ENCODE measurements at places on chromosomes 5 and 9.
A peak's percentile ranks its signal among the peaks of the same experiment; 100 is the strongest.

DNA sequence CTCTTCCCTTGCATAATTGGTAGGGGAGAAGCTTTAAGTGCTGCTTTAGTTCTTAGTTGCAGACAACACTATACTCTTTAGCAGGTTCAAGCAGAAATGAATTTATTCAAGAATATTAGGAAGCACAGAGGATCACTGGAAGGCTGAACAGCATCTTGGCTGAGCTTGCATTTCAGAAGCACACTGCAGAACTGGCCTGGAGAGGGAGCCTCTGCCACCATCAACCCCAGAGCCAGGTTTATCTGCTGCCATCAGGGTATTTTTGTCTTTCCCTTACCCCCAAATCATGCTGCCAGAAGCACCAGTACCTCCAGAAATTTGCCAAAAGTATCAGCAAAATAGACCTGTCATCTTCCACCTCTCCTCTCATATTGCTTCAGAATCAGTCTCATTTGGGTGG, 440.7 kb downstream of the DMAC1 start:
- DNase-seq, result no peak

- DNase-seq, result no peak
Measured at GRCh38 chr9:6219981-6220380, 4.4 kb downstream of the IL33 start.

GRCh38 chr9:2730971-2731370, 13.7 kb downstream of the KCNV2 start:
- no peak for DNase-seq

GRCh38 chr5:18992264-18992663, 995.7 kb downstream of the CDH18 start:
- no peak for DNase-seq

DNA sequence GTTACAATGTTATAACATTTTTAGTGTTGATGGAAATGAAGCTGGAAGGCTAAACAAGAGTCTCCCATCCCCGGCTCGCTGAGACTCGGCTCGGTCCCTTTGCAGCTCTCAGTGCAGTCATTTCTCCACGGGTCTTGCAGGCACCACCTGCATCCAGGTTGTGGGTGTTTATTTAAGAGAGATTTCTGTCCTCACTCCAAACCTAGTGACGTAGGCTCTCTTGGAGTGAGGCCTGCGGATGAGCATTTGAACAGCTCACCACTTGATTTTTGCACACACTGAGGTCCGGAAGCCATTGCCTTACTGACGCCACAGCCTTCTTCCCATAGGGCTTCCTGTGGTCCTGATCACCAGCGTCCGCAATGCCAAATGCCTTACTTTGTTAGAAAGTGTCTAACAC, 197.7 kb upstream of the OTULINL start:
- DNase-seq, result no peak

DNA sequence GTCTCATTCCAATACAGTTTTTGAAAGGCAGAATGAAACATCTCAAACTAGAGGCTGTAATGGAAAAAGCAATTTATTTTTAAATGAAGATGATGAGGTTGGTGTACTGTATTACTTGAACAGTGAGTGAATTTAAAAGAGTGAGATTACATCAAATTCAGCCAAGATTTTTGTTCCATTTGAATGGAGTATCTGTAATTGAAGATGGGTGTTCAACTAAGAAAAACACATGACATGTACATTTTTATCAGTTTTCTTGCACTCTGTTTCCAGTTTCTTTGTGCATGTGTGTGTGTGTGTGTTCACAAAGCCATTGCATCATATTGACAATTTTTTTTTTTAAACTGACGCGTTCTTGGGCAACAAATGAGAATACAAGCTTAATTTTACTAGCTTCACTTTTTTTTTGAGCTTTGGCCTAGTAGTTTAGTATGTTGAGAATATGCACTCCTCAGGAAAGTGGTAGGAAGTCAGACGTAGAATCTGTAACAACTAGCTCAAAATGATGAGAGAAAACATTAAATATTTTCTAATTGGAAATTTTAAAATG, 243.5 kb downstream of the MAST4 start:
- no peak for DNase-seq

GRCh38 chr9:38387751-38388150, 4.8 kb upstream of the ALDH1B1 start:
- no peak for DNase-seq

DNA sequence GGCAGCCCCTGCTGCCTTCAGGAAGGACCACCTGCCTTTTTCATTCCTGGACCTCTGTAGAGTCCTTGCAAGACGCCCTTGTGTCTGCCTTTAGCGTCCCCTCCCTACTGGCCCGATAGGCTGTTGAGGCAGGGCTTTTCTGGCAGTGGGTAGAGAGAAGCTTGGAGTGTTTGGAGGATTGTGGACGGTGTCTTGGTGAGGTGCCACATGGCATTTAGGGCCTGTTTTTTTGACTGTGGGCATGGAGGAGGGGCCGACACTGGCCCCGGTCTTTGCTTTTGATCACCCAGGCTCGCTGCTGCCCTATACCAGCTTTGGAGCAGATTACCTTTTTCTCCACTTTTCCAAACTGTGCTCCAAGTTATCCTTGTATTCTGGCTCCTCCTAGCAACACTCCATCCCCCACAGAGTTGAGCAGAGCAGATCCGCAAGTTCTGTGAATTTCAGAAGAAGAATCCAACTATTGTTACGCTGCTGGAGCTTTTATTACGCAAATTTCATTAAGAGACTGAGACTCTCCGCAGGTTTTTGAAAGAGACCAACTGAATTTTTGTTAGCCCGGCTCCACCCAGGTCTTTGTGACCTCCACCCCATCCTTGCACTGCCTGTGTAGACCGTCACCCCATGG, 34.8 kb upstream of the PRDM12 start:
- no peak for DNase-seq

- DNase-seq, result no peak
Measured at GRCh38 chr9:27393054-27393846, 96.3 kb upstream of the EQTN start.

GRCh38 chr9:128724744-128725211, 851 bp upstream of the ZDHHC12 start:
- no peak for DNase-seq

DNA sequence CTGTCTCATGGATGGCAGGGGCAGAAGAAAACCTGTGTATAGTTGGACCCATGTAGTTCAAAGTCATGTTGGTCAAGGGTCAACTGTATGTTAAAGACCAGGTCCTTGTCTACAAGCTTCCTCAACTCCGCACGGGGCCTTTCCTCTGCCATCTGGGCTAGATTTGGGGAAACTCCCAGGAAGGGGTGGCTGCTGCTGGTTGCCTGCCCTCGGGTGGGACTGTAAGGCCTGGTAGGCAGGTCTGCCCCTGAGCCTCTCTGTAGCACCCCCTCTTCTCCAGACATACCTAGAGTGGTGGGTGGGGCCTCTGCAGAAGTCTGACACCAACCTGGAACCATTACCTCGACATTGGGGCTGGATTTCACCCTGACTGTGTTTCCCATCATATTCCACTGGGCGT, 15.2 kb downstream of the ENHO start:
- DNase-seq, result no peak

GRCh38 chr9:134963546-134963945, 45.8 kb upstream of the FCN1 start:
- no peak for DNase-seq

DNA sequence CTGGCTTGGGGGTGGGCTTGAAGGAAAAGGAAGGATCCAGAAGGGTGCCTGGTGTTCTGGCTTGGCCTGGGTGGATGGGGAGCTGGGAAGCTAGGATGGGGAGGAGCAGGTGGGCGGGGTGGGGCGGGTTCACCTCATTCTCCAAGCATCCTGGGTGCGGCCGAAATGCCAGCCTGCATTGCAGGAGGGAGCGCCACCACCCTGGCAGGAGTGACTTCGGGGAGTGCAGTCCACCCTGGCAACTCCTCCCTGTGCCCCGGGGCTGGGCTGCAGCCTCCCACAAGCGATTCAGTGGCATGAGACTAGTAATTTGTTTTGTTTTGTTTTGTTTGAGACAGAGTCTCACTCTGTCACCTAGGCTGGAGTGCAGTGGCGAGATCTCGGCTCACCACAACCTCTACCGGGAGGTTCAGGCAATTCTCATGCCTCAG, 5.5 kb downstream of the TTC16 start:
- DNase-seq, result no peak

DNA sequence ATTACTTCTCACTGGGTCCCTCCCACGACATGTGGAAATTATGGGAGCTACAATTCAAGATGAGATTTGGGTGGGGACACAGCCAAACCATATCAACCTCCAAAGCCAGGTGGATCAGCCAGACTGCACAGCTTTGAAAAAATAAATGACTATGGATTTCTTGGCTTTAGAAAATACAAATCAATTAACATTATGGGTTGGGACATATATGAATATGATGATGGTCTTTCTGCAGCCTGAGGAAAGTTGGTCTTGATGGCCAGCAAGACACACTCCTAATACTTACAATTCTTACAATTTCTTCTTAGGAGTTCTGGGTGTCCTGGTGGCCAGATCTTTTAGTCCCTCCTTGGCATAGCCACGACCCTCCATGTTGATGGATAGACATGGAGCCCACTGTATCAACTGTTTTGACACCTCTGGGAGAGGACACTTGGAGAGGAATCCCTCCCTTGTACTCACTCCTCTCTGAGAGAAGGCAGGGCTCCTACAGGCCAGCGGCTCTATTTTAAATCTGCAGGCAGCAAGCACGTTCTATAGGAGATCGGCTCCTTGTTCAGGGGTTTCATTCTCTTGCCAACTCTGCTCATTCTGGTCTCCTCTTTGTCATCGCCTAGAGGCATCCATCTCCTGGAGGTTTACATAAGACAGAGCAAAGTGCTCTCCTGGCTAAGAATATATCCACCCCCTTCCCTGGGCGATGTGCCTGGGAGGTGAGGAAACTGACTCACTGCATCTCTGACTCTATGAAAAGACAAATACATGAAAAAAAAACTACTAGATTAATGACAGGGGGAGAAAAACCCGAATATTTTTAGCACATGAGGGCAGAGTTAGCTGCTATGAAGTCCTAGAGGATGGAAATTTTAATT, 145.9 kb downstream of the CARTPT start:
- peak; percentile 72 for DNase-seq

DNA sequence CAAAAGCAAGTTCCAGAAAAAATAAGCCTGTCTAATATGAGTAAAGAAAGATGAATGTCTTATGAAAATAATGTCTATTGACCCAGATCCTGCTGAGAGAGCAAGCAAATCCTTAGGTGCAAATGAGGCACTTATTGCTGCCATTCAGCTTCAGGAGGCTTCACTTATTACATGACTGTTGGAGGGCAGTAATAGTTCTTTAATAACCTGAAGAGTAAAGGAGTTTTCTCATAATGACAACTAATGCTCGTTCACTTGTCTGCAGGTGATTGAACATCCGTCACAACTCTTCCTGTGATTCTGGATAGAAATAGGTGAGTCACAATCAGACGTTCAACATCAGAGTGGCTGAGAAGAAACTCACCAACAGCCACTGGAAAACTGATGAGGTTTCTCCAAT, 58.3 kb downstream of the SPOCK1 start:
- DNase-seq, result no peak

- DNase-seq, result no peak
Measured at GRCh38 chr9:125960626-125961025, 213.5 kb downstream of the PBX3 start.

DNA sequence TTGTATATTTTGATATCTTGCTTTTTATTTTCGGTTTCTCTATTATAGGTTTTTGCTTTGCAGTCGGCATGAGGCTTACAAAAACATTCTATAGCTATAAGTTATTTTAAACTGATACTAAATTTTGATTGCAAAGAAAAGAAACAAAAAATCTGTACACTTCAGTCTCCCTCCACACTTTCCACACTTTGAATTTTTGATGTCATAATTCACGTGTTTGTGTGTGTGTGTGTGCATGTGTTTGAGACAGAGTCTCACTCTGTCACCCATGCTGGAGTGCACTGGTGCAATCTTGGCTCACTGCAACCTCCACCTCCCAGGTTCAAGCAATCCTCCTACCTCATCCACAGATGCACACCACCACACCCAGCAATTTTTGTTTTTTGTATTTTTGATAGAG, 124.9 kb downstream of the MRPS30 start:
- DNase-seq, result no peak

- DNase-seq, result no peak
Measured at GRCh38 chr9:128863647-128864046, 18.1 kb downstream of the KYAT1 start.

GRCh38 chr5:10306806-10307205, 896 bp downstream of the CMBL start:
- no peak for DNase-seq

GRCh38 chr9:27990524-27990923, 417.2 kb upstream of the C9orf72 start:
- no peak for DNase-seq

GRCh38 chr5:98428806-98429205, 344.7 kb upstream of the RGMB start:
- no peak for DNase-seq

DNA sequence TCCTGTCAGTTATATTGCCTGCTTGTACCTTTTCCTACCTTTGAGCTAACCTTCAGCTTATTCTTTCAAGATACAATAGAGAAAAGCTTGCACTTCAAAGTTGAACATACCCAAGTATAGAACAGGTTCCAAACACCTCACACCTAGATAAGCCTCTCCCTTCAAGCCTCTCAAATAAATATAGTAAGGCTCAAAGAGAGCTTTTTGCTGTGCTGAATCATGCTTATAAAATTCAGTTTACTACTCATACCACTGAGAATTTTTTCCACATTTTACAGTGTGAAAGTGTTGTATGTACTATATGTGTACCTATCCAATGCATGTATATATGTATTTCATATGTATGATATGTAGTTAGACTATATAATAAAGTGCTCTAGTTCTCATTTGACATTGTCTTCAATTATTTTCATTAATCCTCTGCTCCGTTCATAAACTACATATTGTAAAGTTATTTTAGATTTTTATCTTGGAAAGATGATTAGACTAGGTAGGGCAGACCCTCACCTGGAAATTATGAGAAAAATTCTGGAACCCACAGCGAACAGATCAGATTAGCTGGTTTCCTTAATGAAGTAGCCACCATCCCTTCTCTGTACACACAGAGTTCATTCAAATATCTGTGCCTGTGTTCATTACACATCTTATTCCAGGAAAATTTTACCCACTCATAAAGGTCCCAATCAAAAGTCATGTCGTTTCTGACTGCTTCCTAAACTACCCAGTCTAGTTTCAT, 149.2 kb upstream of the RGMB start:
- DNase-seq, result no peak

GRCh38 chr5:148635321-148636083, 18.8 kb downstream of the HTR4 start:
- no peak for DNase-seq

DNA sequence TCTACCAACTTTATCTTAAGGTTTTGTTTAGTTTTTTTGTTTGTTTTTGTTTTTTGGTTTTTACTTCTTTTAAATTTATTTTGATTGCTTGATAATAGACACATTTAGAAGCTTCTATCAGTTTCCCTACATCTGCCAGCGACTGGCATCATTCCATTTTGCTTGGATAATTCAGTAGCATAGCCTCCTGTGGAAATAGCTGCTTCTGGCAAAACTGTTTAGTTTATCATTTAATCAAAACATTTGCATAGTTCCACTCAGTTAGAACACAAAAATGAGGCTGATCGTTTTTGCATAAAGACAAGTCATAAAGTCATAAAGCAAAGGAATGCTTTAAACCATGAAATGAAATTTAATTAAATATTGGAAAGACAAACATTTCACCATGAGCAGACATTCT, 133.7 kb upstream of the NFIL3 start:
- DNase-seq, result no peak
